Activated T-cell treated with anti-CD3 and anti-CD28 coated beads, Interleukin-2, amount 50 U/mL, for 24 hours (primary cell): ENCODE measurements at places on chromosomes 3 and 15.

DNA sequence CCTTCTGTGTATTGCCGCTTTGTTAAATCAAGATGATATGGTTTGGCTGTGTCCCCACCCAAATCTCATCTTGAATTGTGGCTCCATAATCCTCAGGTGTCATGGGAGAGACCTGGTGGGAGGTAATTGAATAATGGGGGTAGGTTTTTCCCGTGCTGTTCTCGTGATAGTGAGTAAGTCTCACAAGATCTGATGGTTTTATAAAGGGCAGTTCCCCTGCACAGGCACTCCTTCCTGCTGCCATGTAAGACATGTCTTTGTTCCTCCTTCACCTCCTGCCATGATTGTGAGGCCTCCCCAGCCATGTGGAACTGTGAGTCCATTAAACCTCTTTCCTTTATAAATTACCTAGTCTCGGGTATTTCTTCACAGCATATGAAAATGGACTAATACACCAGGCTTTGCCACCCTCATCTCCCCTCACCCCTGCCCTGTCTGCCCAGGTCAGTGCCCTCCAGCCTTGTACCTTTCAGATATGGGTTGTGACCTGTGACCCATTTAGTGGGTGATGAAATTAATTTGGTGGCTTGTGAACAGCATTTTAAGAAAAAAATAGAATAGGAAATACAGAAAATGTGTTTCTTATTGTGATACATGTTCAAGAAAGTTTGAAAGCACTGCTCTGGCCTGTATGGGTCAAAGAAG lies 56.1 kb upstream of the MCF2L2 start:
- H3K4me3 ChIP-seq = no peak overlapping the region
- DNase-seq = no peak
- no peaks in the 10 kb centered on the region for H3K27me3 ChIP-seq
- peaks cover 11% of the 10 kb centered on the region for H3K4me1 ChIP-seq
- peaks cover 12% of the 10 kb centered on the region for H3K36me3 ChIP-seq

- H3K4me1 ChIP-seq = peaks cover 2% of the 10 kb centered on the region
- peaks cover 4% of the 10 kb centered on the region for H3K27me3 ChIP-seq
- H3K4me3 ChIP-seq = no peak overlapping the region
- H3K27ac ChIP-seq = no peak overlapping the region
- no peak for DNase-seq
Observed at GRCh38 chr15:97236140-97236539, 724.4 kb upstream of the ARRDC4 start.

GRCh38 chr3:100665230-100665629 lies 44.1 kb upstream of the TFG start:
- peak overlapping the region; percentile 59 for H3K27ac ChIP-seq
- DNase-seq = no peak
- H3K36me3 ChIP-seq = no peaks in the 10 kb centered on the region
- H3K4me3 ChIP-seq = peak overlapping the region; percentile 15
- no peaks in the 10 kb centered on the region for H3K27me3 ChIP-seq

DNA sequence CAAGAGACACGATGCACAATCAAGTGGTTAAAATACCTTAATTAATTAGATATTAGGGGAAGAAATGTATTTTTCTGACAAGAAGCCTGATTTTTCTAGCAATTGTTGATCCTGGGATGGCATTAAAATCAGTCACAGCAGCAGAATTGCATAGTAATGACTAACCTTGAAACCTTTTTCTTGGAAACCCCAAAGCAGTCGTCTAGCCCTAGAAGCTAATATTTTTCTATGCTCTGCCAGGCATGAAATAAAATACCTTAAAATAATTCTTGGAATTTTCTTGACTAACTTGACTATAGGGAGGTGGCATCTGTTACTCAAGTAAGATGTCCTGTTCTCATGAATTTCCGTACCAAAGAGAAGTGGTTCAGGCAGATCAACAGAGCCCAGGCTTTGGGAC lies 204.1 kb downstream of the THRB start:
- no peak overlapping the region for H3K4me3 ChIP-seq
- DNase-seq = no peak
- no peaks in the 10 kb centered on the region for H3K36me3 ChIP-seq
- H3K27ac ChIP-seq = no peak overlapping the region

GRCh38 chr3:177603148-177603603 lies 405.9 kb upstream of the TBL1XR1 start:
- H3K27ac ChIP-seq = peak overlapping the region; percentile 7
- H3K4me3 ChIP-seq = no peak overlapping the region
- peaks cover 3% of the 10 kb centered on the region for H3K36me3 ChIP-seq
- H3K27me3 ChIP-seq = no peaks in the 10 kb centered on the region

GRCh38 chr3:9508781-9509180 lies 44.8 kb downstream of the LHFPL4 start:
- H3K27ac ChIP-seq = no peak overlapping the region
- H3K27me3 ChIP-seq = peaks cover 21% of the 10 kb centered on the region
- no peaks in the 10 kb centered on the region for H3K36me3 ChIP-seq
- no peaks in the 10 kb centered on the region for H3K4me1 ChIP-seq
